ENCODE measurements at places on chromosomes 16 and 17.

GRCh38 chr17:30304778-30305177, 13.0 kb upstream of the BLMH start:
- DNase-seq: no peak

DNA sequence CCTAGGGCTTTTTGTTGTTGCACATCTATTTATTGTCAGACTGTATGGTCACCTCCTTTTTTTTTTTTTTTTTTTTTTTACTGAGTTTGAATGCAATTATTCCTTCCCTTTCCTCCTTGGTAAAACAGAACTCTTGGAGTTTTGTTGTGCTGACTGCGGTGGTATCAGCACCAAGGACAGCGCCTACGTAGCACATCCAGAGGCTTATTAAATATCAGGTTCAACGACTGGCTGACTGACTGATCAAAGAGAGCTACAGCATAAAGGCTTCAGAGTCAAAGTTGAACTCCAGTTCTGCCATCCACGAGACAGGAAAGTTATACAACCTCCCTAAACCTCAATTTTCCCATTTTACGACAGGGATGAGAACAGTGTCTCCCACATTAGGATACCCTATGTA, 86.1 kb upstream of the RBFOX1 start:
- DNase-seq: no peak

DNA sequence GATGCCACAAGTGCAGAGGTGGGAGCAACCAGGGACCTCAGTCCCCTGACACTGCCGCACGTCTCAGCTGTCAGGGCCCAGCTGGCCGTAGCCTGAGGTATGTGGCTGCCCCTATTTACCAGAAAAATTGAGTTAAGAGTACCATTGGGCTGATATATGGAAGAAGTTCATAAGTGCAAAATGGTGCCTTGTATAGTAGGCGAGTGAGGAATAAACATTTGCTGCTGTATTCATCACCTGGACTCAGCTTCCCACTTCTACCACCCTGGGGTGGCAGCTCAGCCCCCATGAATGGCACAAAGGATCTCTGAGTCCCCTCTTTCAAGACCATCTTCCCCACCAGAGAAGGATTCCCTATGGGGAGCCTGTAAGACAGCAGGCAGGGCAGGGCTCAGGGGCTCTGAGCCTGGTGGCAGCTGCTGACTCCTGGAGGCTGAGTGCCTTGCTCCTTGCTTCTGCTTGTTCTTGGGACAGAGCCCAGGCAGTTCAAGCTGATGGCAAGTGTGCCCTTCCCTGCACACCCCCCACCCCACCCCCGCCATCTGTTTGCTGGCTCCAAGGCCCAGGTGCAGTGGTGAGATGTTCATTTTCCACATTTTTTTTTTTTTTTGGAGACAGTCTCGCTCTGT, 29.0 kb downstream of the TRPV2 start:
- no peak for DNase-seq

DNA sequence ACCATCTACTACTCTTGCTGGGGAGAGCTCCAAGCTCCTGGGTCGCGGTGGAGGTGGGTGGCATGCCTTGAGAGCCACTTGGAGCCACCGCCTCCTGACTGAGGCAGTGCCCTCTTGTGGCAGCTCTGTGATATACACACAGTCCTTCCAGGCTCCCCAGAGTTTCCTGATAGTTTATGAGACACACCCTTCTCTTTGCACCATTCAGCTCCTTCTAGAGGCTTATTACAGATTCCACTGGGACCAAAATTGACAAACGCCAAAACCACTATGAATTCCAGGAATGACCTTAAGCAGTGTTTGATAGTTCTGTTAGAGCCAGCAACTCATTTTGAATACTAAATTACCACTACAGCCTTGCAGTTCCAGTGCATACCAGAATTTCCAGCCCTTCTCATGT, 170.1 kb upstream of the CDH13 start:
- DNase-seq: no peak

DNA sequence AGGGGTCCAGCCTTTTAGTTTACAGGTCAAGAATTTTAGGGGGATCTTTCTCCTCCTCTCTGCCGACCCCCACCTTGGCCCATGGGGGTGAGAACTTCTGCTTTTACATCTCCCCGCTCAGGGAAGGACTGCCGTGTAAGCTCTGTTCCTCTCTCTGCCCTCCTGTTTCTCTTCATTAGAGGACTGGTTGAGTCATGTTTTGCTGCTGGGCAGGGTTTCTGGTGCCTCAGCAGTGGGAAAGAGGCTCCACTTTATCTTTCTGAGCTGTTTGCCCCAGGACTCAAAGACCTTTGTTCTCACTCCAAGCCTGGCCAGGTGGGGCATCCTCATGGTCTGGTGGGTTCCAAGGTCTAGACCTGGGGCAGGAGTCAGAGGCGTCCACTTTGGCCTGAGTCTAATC, 93.0 kb downstream of the UTP18 start:
- no peak for DNase-seq

GRCh38 chr17:77392376-77393273, 251.9 kb downstream of the SEC14L1 start:
- no peak for DNase-seq

- DNase-seq: no peak
Observed at GRCh38 chr16:57276596-57276995, 7.9 kb downstream of the PLLP start.

DNA sequence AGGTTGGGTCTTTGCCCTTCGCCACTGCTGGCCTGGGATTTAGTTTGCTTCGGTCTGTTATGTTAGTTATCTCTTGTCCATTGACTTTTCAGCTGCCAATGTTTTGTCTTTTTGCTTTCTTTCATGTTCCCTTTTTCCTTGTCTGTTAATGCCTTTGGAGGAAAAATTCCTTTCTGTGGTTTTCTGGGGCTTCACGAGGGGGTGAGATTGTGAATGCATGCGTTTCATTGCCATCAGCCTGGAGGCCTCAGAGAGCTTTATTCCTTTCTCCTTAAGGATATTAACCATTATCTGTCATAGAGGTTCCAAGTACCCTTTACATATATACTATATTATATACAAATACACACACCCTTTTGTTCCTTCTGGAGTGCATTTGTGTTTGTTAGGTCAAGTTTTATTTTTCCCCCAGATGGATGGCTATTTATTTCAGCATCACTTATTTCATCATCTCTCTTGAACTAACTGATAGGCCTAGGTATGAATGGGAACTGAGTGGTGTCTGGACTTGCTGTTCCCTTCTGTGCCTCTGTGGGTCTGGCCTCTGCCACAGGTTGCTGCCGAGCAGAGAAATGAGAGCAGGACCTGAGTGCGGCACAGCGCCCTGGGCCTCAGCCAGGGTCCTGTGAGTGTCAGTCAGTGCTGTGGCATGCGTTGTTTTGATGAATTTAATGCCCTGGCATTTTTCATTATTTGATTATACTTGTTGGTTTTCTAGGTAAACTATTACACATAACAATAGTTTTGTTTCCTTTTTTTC, 193.4 kb downstream of the LGALS9B start:
- DNase-seq: no peak

DNA sequence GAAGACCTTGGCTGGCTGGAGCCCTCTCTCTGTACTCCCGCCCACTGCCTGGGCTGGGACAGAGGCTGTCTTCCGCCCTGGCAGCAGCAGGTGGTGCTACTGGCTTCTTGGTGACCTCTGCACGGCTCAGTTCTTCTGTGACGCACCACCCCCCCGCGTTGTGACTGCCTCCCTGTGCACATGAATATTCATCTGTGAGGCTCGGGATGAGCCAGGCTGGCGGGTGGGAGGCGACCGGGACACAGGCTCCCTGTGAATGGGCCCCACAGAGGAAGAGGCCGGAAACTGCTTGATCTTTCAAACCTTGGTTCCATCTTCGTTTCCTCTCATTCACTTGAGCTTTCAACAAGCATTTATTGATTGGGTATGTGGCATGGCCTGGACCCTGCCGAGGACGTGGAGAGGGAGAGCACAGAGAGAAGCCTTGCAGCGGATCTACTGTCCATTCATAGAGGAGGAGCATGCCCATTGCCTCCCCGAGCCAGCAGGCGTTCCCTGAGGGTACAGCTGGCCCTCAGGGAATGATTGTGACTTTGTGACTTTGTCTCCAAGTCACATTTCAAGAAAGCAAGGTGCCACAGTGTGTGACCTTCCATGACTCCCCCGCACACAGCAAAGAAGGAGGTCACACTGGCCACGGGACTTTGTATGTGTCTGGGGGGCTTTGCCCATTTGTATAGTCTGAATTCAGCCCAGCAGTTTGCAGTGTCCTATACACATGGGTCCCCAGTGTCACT, 45.0 kb downstream of the B9D1 start:
- peak; percentile 92 for DNase-seq

DNA sequence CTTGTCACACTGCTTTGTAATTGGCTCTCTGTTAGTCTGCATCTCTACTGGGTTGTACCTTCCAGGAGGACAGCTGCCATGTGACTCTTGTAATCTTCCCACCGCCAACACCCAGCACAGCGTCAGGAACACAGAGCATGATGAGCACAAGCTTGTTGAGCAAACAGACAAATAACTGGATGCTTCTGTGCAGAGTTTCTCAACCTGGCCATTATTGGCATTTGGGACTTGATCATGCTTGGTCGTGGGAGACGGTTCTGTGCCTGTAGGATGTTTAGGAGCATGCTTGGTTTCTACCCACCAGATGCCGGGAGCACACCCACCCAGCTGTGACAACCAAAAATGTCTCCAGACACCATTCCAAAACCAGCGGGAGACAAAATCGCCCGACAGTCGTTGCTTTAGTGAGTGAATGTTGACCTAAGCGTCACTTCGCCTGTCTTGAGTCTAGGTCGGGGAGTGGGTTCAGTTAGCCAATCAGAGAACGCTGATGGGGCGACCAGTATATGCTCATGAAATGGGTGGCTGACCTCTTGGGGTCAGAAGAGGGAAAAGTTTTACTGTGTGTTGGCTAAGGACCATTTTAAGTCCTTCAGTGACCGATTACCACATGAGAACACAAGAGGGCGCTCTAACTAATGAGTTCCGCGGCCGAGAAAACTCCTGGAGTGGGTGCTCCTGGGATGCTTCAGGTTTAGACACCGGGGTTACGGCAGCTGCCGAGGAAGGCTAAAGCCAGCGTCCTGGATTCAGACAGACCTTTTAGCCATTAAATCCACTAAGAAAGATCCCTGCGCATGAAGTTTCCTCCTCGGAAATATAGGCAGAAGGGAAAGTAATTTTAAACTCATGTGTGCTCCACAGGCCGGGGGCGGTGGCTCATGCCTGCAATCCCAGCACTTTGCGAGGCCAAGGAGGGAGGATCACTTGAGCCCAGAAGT, 57.8 kb upstream of the TEX2 start:
- no peak for DNase-seq
